ENCODE measurements at places on chromosomes 16 and 17.

GRCh38 chr16:78224342-78224741, 124.9 kb downstream of the WWOX start:
- no peak for DNase-seq

GRCh38 chr17:13917634-13918033, 151.7 kb upstream of the COX10 start:
- no peak for DNase-seq

- DNase-seq, result no peak
Measured at GRCh38 chr17:75349589-75349988, 55.9 kb downstream of the GRB2 start.

GRCh38 chr17:79612468-79613194, 1.8 kb upstream of the RBFOX3 start:
- peak; percentile 53 for DNase-seq

DNA sequence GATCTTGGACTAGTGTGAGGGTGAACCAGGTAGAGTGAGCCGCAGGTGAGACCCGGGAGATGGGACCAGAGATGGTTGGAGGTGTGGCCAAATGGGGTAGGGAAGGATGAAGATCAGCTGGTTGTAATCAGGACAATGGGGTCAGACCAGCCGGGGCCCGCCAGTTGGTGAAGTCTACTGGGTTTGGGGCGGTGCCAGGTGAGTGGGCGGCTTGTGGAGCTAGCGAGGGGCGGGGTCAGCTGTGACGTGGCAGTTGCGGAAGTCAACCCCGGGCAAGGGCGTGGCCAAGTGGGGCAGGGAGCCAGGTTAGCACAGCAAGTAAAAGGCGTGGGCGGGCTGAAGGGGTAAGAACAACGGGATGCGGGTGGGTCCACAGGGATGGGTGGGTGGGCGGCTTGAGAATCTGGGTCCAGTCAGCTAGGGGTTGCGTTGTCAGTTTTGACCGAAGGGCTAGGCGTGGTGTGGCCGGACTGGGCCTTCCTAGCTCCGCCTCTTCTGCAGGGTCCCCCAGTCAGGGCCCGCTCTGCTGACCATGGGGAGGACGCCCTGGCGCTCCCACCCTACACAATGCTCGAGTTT, 25.5 kb upstream of the ALKBH5 start:
- peak; percentile 81 for DNase-seq

DNA sequence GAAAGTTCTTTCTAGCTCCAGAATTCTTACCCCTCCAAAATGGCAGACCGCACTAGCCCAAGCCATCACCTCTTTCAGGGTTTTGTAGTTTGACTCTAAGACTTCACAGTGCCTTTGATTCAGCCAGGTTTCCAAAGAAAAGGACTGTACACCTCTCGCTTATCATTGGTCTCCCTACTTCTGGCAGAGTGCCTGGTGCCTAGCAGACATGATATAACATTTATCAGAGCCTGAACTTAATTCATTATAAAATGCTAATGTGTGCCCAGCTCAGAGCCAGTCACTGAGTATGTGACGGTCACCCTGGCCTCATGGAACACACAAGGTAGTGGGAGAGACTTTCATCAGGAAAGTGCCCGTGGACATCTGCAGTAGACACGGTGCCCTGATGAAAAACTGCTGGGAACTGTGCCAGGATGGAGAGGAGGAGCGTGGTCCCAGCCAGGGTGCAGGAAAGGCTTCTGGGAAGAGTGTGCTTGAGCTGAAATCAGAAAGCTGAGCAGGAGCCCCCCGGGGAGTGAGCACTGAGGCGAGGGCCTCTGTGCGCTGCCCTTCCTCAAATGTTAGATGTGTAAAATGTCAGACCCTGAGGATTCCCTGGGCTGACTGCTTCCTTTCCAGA, 34.3 kb upstream of the LGALS9 start:
- DNase-seq, result no peak

DNA sequence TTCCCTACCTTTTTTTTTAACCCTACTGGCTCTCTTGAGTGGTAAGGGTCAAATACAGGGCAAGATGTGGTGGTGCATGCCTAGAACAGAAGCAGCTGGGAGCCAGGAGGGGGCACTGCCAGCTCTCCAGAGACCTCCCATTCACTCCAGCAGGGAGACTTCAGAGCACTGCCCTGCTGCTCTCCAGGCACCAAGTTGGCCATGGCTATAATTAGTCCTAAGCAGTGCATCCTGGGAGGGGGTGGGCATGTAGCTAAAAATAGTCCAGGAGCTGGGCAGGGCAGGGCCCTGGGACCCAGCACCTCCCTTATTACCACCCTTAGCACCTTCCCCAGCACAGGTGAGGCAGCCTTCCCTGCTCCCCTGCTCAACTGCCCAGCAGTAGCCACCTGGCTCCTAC, 3.5 kb downstream of the CORO6 start:
- no peak for DNase-seq

DNA sequence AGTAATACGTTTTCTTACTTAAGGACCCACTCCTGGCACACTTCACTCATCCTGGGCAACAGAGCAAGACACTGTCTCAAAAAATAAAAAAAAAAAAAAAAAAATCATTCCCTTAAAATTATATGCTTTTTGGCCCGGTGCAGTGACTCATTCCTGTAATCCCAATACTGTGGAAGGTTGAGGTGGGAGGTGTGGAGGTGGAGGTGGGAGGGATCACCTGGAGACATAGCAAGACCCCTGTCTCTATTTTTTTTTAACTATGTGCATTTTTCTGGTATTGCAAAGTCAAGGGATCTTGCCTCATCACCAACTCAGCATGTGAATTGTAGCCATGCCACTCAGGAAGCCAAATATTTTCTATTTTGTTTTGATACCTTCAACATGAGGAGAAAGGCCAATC, 9.7 kb downstream of the STAT5B start:
- DNase-seq, result no peak

DNA sequence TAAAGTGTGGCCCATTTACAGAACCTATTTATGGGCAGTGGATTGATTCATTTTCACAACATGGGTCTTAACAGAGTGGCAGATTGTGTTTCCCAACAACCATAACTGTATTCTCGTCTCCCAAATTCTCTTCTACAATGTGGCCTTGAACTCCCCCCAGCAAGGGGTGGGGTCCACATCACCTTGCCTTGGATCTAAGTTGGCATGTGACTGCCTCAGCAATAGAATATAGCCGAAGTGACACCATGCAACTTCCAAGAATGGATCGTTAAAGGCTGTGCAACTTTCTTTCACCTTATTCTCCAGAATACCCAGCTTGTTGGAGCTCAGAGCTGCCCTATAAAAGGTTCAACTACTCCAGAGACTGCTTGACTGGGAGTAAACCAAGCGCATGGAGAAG, 72.0 kb upstream of the CDH5 start:
- no peak for DNase-seq
